ENCODE measurements at places on chromosomes 12 and 14.

DNA sequence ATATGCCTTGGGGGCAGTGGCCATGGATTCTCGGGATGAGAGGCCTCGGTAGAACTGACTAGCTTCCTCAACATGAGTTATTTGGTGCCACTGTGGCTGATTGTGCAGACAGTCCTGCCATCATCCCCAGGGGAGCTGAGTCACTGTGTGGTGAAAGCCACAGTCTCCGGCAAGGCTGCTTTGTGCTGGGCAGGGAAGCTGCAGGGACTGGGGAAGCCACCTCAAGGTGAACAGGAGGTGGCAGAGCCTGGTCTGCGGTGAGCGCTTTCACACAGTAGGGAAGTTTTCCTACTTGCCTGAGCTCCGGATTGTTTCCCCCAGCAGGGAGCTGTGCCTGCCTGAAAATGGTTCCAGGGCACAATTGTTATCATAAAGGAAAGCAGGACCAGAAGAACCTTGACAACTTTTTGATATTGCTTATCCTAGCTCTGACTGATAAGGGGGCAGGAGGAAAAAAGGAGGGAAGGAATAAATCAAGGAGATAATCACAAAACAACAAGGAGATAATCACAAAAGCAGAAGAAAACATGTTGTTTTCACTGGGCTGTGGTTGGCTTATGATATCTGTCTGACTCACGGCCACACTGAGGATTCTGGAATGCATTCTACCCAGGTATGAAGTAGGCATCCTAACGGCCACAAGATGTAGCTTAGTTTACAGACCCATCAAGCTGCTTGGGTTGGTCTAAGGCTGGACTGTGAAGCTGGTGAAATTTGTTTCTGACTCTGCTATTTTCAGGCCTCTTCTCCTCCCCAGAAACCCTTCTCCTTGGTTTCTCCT, 32.2 kb upstream of the GNG2 start:
- no peak for DNase-seq

DNA sequence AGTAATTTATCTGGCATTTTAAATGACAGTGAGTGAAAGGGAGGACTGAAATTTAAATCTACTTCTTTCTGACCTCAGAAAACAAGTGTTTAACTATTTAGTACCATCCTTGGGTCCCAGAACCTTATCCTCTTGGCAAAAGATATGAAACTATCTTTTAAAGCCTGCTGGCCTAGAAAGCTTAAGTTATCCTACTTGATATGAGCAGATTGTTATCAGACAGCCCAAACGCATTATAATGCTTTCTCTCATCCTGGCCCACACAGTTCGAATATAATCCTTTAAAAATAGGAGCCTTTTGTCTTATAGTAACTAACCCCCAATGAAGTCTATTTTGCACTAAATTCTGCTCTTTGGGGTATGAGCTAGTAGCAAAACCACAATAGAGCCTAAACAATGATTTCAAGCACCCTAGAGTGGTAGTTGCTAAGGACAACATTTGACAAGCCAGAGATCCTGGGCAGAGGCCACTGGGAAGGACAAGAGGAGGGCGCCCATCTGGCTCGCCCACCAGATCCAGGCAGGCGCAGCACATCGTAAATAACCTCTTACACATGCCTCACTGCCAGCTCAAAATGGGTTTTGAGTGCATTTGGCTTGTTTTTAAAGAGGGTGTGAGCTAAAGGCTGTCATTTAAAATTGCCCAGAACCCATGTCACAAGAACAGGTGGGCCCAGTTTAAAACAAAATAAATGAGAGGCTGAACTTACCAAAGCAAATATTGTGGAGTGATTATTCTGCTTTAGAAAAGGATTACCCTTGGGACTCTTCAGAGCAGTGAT, 37.7 kb upstream of the CRY1 start:
- DNase-seq, result no peak

GRCh38 chr14:56585461-56586084, 6.0 kb downstream of the TMEM260 start:
- no peak for DNase-seq

GRCh38 chr12:67940780-67941243, 48.4 kb upstream of the IFNG-AS1 start:
- DNase-seq, result no peak

Measured in left renal pelvis (tissue), 4 donors.